ENCODE measurements at places on chromosomes 13 and 19. TPM values are rescaled to one million over a fixed set of nuclear protein-coding genes. Genes with fewer than 3 reads are reported as not detected.

Gene KLK15
- not detected for polyA plus RNA-seq

Gene CD79A
- polyA plus RNA-seq = 0.29 TPM

Gene CASP14
- polyA plus RNA-seq = not detected

Gene FCER2
- polyA plus RNA-seq = not detected

Data from A549 (cell line).